ENCODE measurements at places on chromosomes 6 and 20.

- no peak for DNase-seq
These were observed 340.5 kb upstream of the SYNCRIP start for GRCh38 chr6:85983032-85983659.

GRCh38 chr6:150024646-150025155 lies 631 bp downstream of the RAET1L start:
- no peak for DNase-seq

DNA sequence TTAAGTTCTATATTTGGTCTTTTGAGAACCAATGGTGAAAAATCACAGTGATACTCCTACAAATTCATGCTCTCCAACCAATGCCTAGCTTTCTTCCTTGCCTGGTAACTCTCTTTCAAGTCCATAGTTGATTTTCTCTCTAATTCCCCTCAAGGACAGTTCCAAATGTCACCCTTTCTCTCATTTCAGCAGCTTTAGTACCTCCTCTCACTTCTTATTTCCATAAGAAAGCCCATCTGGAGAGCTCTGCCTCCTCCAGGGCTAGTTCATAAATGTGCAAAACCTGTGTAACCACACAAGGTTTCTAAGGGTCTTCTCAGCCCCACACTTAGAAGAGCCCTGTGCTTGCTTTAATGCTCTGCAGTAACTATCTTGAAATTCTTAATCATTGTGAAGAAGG lies 155.4 kb upstream of the PLCB4 start:
- peak; percentile 84 for DNase-seq

- no peak for DNase-seq
These were observed 55.4 kb upstream of the SIRPG start for GRCh38 chr20:1712634-1713624.

- DNase-seq, result no peak
These were observed 196.9 kb downstream of the AKAP7 start for GRCh38 chr6:131331873-131332781.

GRCh38 chr20:34437330-34437986 lies 74.4 kb downstream of the ITCH start:
- no peak for DNase-seq

- DNase-seq, result no peak
These were observed 2.6 kb downstream of the ERGIC3 start for GRCh38 chr20:35544436-35544835.

- no peak for DNase-seq
These were observed 160.2 kb downstream of the GJA1 start for GRCh38 chr6:121595646-121596045.

DNA sequence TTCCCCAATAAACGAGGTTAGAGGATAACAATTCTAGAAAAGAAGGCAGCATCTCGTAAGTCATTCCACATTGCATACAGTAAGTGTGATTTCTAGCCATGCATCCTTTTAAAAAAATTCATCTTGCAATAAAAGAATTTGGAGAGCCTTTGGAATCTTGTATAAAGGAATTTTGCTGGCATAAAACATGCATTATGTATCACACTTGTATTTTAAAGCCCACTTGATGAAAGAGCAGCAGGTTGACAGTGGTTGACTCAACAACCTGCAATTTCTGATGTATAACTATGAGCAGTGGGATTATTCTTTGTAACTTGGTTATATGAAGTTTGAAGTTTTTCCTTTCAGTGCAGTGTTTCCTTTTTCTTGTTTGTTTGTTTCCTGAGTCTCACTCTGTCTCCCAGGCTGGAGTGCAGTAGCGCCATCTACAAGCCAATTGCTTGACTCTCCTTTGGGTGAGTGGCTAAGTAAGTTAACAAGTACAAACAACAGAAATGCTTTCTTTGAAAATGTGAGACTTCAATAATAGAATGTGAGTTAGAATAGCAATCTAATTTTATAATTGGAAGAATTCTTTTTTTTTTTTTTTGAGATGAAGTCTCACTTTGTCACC lies 39.9 kb downstream of the JARID2 start:
- DNase-seq, result no peak

DNA sequence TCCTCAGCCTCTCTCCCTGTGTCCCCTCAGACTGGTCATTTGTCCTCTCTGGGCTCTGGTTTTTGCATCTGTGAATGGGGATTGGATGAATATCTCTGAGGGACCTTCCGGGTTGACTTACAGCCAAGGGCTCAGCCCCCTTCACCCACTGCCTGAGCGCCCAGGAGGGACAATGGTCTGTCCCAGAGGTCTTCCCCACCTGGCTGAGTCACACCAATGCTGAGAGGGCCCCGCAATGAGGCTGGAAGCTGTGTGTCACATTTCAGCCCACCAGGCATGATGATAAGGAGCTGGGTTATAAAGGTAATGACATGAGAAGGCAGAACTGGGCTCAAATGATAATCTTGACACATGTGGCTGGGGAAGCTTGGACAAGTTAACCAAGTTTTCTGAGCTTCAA lies 70.5 kb downstream of the TOX2 start:
- DNase-seq, result no peak

GRCh38 chr6:80523010-80523409 lies 416.5 kb downstream of the BCKDHB start:
- no peak for DNase-seq

GRCh38 chr6:3022765-3023662 lies 23.3 kb downstream of the NQO2 start:
- DNase-seq, result peak; percentile 60

DNA sequence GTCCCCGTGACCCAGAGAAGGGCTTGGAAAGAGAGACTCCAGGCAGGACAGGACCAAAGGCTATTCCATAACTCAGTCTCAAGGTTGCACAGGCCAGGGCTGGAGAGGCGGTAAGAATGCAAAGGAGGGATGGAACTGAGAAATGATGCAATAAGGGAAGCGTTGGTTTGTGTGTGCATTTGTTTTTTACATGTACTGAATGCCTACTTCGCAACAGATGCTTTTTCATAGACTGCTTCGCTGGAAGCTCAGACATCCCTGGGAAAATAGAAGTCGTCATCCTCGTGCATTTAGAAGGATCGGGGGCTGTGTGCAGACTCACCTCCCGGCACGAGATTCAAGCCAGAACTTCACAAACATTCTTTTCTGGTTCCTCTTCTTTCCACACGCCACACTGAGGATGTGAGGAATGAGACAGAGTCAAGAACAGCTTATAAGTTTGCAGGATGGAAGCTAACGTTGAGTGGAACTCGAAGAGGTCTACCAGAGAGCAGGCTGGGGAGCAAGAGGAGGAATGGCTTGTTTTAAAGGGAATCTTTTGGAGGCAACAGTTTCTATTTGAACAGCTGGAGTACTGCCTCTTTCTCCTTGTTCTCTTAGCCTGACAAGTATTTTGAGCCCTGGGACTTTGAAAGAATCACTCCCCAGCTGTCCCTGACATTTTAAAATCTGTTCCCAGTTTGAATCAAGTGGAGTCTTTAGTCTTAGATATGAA lies 19.3 kb upstream of the LY86 start:
- no peak for DNase-seq

DNA sequence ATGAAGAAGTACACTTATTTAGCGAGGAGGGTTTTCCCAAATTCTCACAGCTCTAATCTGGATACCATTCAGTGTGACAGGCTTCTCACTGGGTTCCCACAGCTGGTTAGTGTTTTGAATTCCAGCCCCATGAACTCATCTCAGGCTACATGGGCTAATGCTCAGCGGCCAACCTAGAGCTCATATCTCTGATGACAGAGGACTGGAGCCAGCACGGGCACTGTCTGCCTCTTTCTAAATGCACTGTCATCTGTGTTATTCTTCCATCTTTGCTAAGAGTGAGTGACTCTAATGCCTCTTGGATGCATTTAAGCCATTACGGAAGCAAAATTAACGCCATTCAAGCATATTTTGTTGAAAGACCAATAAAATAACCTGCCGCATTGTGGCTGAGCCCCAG lies 308.9 kb upstream of the JAG1 start:
- no peak for DNase-seq

DNA sequence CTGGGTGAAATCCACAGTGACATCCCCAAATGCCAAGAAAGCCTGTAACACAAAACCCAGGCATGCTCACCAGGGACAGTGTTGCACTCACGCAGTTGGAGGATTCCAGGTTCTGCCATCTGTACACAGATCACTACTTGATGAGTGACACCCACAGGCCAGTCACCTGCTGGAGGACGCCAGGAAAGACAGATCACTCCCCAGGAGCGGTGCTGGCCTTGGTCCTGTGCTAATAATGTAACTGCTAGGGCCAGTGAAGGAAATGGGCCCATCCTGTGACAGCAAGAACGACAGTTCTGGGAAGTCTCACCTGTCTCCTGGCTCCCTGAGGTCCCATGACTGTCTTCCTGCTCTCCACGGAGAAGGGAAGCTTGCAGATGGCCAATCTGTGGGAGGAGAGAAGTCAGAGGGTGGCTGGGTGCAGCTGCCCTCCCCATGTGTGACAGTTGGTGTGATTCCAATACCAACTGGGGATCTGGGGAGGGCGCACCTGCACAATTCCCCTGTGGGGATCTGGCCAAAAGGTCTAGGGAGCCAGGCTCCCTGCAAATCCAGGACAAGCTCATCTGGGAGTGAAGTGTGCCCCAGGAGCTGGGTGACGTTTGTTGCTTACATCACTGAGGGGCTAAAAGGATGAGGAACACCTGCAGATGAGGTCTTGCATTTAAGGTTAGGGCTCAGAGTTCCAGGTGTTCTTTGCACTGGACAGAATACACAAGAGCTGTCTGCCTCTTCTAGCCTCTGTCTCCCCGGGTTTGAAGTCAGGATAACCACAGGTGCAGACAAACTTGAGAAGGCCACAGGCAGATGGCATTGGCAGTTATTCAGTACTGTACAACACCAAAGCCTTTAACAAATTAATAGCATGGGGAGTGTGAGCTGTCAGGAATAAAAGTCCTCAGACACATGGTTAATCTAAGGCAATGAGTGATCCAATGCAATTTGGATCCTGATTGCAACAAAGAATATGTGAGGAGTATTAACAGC lies 10.3 kb downstream of the ZNF337 start:
- no peak for DNase-seq

DNA sequence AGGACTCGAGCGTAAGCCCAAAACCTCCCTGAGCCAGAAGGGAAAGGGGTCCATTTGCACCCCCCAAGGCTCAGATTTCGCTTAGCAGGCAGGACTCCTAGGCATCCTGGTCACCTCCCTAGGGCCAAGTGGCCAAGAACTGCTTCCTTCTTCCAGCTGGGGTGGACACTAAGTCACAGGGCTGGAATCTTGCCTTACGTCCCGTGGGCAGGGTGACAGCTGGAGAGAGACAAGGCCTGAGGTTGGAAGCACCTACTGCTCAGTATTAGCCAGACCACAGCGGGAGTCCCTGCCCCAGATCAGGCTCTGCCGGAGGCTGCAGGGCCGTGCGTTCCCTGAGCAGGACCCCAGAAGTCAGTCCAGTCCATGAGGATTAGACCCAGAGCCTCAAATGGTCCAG lies 19.7 kb downstream of the LAMA5 start:
- no peak for DNase-seq

- no peak for DNase-seq
These were observed 17.0 kb downstream of the RPS6KA2 start for GRCh38 chr6:166610069-166610468.

DNA sequence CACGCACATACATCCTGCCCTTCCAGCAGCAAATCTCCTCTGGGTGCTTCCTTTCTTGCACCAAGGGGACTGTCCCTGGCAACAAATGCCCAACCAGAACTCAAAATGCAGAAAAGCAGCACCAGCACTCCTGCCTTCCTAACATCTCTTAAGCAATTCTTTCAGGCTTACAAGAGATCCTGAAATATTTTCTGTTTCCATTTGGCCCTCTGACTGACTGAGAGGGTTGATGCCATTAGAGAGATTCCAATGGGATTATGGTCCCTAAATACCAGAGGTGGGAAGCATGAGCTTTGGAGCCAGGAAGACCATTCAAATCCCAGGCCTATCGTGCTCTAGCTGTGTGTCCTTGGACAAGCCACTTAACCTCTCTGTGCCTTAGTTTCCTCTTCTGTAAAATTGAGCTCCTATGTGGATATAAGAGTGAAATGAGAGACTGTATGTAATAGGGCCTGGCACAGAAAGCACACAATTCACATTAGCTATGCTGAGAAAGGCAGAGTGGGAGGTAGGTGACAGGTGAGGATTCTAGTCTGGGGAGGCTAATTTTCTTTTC lies 56.8 kb downstream of the PRDM1 start:
- no peak for DNase-seq

- DNase-seq, result no peak
These were observed 44.3 kb downstream of the KIAA1755 start for GRCh38 chr20:38216201-38216600.

DNA sequence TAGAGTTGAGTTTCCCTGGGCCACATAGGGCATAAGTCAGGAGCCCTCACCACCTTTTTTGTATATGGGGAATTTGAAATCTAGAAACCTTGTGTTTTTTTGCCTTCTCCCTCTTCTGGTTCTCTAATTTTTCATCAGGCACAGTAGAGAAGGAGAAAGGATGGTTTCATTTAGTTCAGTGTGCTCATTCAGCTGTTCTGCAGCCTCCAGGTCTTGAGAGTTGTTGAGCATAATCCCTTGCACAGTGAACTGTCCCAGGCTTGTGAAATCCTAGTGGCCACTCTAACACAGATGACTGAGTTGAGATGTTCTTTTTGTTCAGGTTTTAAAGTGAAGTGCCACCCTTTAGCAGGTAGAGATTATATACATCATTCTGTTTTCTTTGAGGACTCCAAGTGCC lies 183.5 kb downstream of the CDKAL1 start:
- no peak for DNase-seq

- no peak for DNase-seq
These were observed 82.2 kb downstream of the CHMP4B start for GRCh38 chr20:33893314-33893713.

- no peak for DNase-seq
These were observed 247.0 kb downstream of the RIMS1 start for GRCh38 chr6:72133324-72133723.

DNA sequence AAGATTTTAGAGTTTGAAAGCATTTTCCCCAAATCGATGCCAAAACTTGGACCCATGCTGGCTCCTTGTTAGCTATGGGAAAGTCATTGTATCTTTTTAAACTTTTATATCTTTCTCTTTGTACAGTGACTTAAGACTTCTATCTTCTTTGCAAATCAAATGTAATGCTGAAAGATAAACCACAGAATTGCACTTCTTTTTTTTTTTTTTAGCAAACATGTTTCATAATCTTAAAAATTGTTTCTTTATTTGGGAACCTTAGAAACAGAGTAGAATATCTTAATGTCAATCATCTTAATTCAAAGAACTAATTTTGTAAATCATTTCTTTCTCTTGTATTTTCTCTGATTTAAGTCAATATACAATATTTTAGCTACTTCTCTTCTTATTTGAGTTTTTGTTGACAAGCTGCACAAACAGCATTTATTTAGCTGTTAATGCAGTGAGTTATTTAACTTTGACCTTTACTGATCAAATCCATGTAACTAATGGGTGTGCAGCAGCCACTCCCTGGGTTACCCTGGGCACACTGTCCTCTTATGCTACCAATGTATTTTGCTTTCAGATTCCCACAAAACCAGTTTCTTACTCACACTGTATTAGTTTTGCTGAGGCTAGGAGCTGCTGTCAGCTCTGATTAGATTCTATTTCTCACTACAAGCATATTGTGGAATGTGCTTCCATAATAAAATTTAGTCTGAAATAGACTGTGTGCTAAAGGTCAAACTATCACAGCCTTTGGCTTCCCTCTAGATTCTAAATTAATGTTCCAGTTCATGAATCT lies 279.6 kb downstream of the ADGB start:
- no peak for DNase-seq

- DNase-seq, result no peak
These were observed 502.9 kb upstream of the NOX3 start for GRCh38 chr6:155958550-155958949.
